Right lobe of liver (tissue), 6 donors: ENCODE measurements at places on chromosomes 13 and 19.

DNA sequence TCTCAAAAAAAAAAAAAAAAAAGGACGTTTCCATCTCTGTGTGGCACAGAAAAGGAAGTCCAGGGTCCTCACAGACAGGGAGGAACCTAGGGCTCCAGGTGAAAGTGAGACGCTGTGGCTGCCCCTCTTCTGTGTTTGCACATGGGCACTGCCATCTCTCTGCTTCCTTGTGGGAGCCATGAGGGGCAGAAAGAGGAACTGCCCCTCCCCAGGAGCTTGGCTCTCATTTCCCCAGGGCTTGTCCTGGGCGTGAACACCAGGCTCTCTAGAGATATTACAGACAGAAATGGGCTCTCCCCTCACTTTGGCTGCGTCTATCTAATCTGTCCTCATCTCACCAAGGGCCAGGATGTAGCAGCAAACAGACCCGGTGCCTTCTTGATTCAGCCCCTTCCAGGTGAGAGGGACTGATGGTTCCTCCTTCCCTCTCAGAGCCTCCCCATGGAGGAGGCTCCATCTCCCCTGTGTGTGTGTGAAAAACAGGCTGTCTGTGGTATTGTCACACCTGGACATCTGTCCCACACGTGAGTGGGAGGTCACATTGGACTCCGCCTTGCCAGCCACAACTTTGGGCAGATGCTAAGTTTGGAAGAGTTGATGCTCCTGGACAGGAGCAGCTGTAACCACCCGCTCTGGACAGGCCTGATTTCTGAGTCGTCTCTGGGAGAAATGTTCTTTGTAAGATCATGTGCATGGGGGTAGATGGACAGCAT is 840 bp upstream of the LILRA4 start:
- DNase-seq = no peak

DNA sequence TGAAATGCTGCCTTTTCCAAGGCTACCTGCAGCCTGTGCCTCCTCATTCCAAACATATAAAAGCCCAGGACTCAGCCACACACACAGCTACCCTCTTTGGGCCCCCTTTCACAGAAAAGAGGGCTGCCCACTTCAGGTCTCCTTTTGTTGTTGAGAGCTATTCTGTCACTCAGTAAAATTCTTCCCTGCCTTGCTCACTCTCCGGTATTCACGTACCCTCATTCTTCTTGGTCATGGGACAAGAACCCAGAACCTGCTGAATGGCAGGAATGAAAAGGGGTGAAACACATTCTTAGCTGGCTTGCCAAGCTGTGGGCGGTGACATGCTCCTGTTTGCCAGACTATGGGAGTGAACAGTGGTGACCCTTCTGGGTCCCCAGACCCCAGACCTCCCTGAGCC is 338.0 kb upstream of the ATXN8OS start:
- no peak for DNase-seq

GRCh38 chr13:49326222-49326917 is 78.6 kb downstream of the CDADC1 start:
- DNase-seq = no peak

- no peak for DNase-seq
Measured at GRCh38 chr19:30036154-30037129, 94.4 kb downstream of the URI1 start.

DNA sequence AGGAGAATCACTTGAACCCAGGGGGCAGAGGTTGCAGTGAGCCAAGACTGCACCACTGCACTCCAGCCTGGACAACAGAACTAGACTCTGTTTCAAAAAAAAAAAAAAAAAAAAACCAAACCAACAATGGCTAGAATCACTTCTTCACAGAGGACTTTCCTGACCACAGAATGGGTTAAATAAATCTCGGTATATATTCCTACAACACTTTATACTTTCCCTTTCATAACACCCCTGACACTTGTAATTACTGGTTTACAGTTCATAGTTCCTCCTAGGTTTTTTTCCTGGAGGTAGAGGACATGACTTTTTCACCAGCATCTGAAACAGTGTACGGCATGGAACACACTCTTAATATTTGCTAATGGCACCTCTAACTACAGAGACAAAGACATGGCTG is 31.4 kb downstream of the ZDHHC20 start:
- no peak for DNase-seq

- DNase-seq = no peak
Measured at GRCh38 chr19:2392366-2392765, 32.3 kb downstream of the TMPRSS9 start.

DNA sequence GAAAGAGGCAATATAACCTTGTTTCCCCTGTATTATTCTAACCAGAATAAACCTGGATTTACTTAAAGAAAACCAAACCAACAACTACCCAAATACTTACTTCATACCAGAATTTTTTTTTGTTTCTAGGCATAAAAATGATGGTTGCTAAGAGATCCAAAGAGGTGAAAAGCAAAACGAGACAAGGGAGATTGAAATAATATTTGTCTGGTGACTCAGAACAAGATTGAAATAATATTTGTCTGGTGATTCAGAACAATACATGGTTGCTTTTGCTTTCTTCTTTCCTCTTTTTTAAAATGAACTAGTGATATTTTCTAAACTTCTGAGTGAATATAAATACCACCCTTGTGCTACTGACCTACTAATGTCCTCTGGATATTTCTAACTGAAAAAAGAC is 592.9 kb downstream of the KCTD12 start:
- no peak for DNase-seq

DNA sequence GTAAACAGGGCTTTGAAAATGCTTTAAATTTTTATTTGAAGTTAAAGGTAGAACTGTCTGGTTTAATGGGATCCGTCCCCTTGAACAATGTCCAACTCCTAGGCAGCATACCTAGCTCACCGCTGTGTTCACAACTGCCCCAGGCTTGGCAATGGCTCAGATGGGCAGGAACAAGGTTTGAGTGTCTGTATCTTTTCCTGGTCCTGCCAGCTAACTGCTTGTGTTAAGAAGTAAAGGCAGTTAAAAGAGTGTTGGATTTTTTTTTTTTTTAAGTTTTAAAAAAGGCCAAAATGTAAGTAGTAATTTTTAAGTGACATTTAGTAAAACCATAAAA is 66.7 kb upstream of the FNDC3A start:
- peak; percentile 66 for DNase-seq

DNA sequence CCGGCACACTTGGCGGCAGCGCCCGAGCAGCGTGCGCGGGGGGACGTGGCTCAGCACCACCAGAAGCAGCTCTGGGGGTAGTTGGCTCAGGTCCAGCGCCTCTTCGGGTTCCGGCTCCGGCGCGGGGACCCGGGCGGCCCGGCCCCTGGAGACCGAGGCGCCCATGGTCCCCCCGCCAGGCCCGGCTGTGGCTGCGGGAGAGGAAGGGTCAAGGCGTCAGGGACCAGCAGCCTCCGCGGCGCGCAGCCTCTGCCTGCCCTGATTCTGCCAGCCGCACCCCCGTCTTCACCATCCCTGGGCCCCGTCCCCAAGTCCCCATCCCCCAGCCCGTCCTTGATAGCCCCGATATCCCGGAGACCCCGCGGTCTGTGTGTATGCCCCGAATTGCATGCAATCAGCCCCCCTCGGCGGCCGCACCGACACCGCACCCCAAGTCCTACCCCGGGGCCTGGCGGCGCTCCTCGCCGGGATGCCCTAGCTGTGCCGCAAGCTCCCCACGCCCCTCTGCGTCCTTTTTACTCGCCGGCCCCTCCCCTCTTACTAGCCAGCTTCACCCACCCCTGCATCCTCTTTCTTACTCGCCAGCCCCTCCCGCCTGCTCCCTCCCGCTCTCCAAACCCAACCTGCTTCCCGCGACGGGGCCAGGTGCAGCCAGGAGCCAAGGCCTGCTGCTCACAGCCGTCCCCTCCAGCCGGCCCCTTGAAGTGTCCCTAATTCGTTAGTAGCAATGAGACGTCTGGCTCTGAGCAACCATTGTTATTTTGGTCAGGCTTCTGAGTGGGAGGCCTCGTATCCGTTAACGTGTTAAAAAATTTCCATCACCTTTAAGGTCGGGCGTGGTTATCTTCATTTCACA is at the start of gene FBXO27:
Gene FBXO27 (minus strand): TSS at position 487 of the 856 bp plus-strand sequence. CDS start 322 bp downstream, at position 165.
- peak; percentile 65 for DNase-seq

- no peak for DNase-seq
Measured at GRCh38 chr13:74562381-74562780, 428.2 kb upstream of the KLF12 start.

DNA sequence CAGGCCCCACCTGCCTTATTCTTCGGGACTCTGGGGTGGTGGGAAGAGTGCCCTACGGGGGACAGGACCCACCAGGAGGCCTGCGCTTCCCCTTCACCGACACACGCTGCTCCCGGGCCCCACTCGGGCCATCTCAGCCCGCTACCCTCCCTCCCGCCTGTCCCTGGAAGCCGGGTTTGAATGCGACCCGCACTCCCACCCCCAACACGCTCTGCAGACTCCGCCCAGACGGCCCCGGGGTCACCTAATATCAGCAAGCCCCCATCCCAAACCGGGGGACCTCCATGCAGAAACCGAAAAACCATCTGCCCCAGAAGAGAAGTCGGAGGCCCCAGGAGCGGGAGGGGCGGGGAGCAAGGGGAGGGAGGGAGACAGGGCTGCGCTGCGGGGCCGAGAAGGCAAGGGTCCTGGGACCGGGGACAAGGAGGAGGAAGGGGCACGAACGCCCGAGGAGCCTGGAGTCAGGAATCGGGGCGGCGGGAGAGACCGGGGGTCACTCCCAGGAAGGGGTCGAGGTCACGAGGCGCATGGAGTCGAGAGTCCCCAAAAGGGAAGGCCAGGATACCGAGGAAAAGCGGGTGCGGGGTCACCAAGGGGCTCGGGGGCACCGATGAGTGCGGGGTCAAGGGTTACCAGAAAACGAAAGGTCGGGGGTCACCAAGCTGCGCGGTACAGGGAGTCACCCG is 766 bp downstream of the SBNO2 start:
- peak; percentile 68 for DNase-seq

DNA sequence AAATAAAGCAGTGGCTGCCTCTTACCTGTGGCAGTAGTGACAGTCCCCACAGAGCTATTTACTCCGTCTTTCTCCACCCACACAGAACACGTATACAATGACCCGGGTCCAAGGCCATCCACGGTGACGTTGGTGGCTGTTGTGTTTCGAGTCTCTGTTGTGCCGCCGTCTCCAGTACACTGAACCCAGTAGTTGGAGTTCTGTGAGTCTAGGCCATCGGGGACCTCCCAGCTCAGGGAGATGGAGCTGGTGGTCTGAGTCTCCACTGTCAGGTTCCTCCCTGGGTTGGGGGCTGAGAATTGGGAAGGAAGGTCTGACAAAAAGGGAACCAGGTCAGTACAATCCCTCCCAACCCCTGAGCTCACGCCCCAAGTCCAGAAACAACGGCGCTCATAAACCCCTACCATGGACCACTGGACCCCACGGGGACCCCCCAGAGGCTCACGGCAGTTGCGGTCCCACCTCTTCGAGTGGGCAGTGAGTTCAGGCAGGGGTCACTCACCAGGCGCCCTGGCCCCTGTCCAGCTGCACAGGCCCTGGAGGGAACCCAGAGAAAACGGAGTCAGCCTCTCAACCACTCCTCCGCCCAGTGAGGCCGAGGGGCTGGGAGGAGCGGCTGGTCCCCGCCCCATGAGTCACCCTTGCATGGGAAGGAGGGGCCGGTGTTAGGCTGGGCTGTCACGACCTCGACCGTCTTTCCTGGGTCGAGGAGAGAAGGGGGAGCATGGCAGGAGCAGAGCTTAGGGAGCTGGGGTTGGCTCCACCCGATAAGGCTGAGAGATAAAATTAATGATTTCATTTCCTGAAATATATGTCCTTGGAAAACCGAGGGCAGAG is 2.4 kb downstream of the PTPRH start:
- peak; percentile 94 for DNase-seq

GRCh38 chr19:48490981-48491792 is 20.4 kb downstream of the LMTK3 start:
- DNase-seq = peak; percentile 46

- DNase-seq = no peak
Measured at GRCh38 chr13:75365724-75366173, 116.2 kb downstream of the TBC1D4 start.

DNA sequence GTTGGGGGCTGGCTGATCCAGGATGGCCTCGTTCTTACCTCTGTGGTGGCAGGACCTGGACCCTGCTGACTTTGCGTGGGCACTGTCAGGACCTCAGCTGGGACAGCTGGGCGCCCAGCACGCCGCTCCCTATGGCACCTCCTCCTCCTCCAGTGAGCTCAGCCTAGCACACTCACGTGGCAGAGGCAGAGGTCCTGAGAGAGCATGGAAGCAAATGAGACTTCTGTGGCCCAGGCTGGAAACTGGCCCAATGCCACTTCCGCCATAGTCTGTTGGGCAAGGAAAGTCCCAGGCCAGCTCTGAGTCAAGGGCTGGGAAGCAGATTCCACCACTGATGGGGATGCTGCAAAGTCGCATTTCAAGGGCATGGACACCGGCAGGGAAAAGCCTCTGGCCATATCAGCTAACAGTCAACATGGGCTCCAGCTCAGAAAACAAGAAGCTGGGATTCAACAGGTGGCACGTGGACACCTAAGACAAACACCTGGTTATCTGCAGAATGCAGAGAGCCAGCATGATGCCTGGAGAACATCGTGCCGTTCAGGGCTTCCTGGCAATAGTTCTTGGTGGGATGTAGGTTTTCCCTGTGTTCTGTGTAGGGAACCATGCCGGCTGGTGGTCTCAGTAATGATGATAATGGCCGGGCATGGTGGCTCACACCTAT is 16.7 kb downstream of the MYBPC2 start:
- no peak for DNase-seq

DNA sequence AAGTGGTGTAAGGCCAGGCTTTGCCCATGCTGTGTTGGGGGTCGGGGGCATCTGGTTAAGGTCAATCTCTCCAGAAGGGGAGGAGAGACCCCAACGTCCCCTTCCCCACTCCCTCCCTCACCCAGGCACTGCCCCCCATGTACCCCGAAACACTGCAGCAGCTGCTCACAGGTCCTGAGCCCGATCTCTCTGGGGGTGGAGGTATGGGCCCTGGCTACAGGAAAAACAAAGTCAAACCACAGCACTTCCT is 10.2 kb downstream of the CAPN12 start:
- peak; percentile 45 for DNase-seq

DNA sequence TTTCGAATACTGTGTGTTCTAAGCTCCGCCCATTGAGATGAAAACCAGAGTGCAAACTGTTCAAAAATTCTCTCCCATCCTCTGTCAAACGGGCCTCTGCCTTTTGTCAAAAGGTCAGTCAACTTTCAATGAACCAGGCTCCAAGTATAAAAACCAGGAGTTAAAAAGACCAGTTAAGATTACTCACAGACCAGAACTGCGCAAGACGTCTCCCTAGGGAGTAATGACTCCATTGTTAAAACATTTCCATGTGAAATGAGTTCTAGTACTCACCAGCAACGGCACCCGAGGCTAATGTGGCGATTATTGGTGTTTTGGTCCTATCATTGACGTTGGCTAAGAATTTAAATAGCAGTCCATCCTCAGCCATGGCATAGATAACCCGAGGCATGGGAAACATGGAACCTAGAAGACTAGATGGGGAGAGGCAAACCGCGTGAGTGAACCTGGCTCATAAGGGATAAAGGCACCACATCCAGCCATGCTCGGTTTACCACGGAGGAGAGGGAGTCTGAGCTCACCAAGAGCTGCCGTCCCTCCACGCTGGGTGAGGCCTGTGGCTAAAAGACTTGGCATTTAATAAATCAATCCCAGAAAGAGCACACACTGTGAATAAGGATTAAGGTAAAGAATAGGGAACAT is 73.3 kb downstream of the SLC7A1 start:
- no peak for DNase-seq

DNA sequence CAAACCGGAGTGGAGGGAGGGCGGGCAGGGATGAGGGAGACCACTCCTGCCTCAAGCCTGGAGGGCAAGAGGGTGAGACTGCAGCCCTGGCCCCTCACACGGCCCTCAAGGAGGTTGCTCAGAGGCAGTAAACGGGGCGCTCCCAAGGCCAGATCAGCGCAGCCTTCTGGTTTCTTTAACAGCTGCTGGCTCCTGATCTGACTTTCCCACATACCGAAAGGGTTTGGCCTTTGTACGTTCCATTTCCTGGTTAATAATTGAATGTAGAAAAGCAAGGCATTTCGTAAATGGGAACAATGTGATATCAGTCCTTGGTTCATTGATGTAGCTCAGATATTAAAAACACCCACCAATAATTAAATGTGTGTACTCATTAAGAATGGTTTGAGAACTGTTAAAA is 71.5 kb downstream of the GGACT start:
- DNase-seq = peak; percentile 47
